ENCODE measurements at places on chromosomes 11 and 22.
A peak's percentile ranks its signal among the peaks of the same experiment; 100 is the strongest.

DNA sequence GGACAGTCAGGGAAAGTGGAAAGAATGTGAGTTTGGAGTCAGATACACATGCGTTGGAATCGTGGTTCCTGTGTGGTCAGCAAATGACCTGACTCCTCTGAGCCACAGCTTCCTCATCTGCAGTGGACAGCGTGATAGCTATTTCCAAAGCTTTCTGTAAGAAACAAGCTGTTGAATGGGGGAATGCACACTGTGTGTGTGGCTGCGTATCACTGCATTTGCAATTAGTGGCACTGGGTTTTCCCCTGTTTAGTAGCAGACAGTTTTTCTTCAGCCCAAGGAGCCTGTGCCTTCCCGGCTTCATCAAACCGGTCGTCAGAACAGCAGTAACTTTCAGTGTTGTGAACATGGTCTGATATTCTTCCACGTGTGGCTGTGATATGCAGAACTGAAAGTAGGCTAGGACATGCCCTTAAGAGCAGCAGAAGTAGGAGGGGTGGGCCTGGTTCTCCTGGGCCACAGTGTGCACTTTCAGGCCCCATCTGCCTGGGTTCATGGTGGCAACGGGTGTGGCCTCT is 121.5 kb downstream of the RRAS2 start:
- DNase-seq, result no peak

- DNase-seq, result no peak
These were observed 67.0 kb downstream of the OR5AK2 start for GRCh38 chr11:57055744-57056143.

GRCh38 chr11:113392236-113392921 is 4.8 kb downstream of the ANKK1 start:
- DNase-seq, result no peak

DNA sequence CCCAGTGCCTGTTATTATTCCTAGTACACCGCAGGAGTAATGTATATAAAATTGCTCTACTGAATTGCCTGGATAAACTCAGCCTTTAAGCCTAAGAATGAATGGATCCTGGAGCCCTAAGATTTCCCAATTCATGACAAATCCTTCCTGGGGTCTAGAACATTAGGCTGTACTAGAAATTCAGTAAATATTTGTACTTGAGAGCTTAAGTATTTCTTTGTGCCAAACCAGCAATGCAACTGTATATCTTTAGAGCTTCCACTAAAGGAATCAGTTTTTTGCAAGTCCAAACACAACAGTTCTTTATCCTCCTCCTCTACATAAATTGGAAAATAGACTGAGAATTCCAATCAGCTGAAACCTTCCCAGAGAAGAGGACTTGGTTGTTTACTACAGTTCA is 65.6 kb downstream of the FAM168A start:
- no peak for DNase-seq

- no peak for DNase-seq
These were observed 16.4 kb downstream of the CSNK2A3 start for GRCh38 chr11:11336664-11337063.

- DNase-seq, result no peak
These were observed 46.4 kb downstream of the RAB30 start for GRCh38 chr11:83025267-83025704.

GRCh38 chr11:12749442-12749841 is 75.2 kb downstream of the TEAD1 start:
- DNase-seq, result no peak

DNA sequence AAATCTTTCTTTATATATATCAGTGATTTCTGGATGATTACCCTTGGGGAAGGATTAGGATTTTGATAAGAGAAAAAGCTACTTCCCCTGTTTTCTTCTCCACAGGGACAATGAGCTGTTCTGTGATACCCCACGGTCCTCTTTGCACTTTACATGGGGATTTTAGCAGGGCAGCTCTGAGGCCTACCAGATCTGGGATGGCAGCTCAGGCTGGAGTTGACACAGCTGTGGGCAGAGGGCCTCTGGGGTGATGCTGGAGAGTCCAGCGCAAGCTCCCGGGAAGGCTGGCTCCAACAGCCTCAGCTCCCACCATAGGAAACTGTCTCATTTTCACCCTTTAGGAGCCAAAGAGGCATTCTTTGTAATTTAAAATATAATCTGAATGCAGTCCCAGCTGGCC is 383.8 kb upstream of the NARS2 start:
- no peak for DNase-seq

DNA sequence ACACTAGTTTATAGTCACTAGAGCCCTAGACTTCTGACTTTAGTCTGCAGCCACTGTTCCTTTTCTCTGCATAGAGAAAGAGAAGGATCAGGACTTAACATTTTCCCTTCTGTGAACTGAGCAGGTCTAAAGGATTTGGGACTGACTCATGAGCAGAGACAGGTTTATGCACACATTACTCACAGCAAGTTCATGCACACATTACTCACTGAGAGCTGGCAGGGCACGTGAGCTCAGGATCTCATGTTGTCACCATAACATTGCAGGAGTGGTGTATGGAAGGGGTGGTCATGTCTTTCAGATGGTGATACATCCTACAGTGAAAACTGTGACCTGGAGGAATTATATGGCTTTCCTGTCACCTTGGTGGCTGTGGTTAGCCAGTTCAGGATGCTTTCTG is 56.4 kb downstream of the CEP164 start:
- no peak for DNase-seq

DNA sequence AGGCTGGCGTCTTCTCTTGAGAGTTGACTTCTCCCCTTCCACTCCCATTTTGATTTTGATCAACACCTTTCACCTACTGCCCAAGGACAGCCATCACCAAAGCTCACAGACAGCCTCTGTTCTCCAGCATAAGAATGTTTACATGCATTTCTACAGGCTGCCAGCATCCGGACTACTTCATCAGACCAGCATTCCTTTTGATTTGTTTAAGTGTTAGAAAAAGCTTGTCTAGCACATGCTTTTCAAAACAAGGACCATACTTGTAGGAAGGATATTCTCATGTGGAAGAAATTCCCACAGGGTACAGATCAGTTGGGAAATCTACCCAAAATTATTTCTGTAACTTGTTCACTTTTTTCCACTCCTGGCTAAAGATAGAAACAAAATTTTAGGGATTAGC is 6.2 kb upstream of the KCNA4 start:
- no peak for DNase-seq

GRCh38 chr11:115535781-115536180 is 31.6 kb upstream of the CADM1 start:
- DNase-seq, result no peak

DNA sequence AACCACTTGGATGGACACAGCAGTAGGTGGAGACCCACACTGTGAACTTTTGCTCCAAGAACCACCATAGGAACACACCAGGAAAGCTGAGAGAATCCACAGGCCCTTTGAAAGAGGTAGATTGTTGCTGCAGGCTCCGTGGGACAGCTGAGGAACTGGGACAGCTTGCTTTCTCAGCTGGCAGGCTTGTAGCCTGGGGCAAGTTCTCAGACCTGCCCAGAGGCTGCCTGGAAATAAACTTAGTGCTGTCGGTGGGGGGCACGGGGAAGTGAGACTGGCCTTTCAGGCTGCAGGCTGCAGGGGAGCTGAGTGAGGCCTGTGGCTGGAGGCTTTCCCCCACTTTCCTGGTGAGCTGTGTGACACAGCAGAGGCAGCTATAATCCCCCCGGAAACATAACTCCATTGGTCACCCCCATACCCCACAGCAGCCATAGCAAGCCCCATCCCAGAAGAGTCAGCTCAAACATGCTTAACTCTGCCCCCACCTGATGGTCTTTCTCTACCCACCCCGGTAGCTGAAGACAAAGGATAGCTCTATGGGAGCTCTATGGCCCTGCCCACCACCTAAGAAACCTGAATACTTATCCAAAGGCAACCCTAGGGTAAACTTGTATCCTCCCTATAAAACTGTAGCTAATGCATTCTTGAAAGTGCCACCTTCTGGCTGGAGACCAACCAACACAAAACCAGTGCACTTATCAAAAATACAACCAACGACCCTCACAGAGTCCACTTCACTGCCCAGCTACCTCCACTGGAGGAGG is 21.4 kb upstream of the ACRV1 start:
- DNase-seq, result no peak

GRCh38 chr22:20279662-20280134 is 11.6 kb upstream of the RTN4R start:
- no peak for DNase-seq

DNA sequence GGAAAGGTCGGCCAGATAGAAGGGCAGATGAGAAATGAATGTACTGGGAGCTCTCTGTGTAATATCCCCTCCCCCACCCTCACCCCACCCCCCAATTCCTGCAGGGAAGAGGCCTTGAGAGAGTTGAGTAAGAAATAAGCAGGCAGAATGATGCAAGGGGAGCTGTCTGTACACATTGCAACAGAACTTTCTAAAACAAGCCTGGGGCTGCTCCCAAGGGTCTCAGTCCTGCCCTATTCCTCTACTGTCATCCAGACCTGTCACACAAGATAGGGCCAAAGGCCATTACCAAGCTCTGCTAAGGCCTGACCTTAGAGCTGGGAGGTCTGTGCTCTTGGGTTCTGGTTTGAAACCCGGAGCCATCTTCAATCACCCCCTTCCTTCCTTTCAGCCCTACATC is 5.7 kb upstream of the DGAT2 start:
- DNase-seq, result no peak

- peak; percentile 86 for DNase-seq
These were observed 5.3 kb downstream of the BIRC3 start for GRCh38 chr11:102322560-102322959.

- DNase-seq, result no peak
These were observed 8.9 kb downstream of the SCGB1A1 start for GRCh38 chr11:62427630-62428233.

- DNase-seq, result no peak
These were observed 21.0 kb upstream of the UVRAG start for GRCh38 chr11:75793966-75794365.

GRCh38 chr11:87423161-87423560 is 385.4 kb downstream of the TMEM135 start:
- no peak for DNase-seq

DNA sequence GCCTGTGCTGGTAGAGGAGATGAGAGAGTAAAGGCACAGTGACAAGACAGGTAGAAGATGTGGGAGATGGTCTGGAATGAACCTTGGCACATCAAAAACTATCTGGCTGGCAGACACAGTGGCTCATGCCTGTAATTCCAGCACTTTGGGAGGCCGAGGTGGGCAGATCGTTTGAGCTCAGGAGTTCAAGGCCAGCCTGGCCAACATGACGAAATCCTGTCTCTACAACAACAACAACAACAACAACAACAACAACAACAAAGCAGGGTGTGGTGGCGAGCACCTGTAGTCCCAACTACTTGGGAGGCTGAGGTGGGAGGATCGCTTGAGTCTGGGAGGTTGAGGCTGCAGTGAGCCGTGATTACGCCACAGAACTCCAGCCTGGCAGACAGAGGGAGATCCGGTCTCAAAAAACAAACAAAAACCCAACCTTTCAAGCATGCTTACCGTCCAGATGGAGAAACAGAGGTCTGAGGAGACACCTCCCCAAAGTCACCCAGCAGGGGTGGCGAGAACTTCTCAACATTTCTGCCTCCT is 11.8 kb downstream of the KCTD21 start:
- DNase-seq, result no peak

GRCh38 chr11:12434325-12434654 is 56.9 kb downstream of the PARVA start:
- no peak for DNase-seq

DNA sequence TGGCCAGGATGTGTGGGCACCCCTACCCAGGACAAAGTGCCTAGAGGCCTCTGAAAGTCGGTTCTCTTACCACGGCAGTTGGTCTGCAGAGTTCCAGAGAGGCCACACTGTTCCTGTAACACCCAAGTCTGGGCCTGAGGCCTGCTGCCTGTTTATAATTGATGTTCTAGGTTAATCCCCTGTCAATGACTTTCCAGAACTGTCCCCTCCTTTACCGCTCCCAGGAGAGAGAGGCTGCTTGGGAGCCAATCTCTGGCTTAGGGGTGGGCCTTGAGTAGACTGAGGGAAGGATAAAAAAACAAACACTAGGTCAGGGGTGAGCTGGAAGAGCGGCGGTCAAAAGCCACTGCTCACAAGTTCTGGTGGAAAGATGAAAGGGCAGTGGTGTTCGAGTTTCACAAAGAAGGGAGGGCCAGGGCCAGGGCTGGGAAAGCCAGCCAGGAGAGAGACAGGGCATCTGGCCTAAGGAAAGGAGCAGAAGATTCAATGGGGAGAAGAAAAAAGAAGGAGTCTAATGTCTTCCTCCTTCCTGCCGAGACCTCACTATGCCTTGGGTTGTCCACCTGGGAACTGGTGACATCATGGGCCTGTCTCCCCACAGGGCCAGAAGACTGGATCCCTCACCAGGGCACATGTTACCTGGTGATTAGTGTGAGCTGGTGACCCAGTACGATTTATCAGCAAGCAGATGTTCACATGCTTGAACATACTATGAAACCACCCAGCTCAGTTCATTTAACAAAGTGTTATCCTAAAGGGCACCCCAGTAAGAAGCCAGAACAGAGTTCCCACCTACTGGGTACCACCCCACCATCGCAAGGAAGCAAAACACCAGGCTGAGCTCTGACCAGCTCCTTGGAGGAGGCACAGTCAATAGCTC is 50.2 kb downstream of the PC start:
- no peak for DNase-seq

- no peak for DNase-seq
These were observed 51.7 kb downstream of the FLI1 start for GRCh38 chr11:128745311-128746136.

DNA sequence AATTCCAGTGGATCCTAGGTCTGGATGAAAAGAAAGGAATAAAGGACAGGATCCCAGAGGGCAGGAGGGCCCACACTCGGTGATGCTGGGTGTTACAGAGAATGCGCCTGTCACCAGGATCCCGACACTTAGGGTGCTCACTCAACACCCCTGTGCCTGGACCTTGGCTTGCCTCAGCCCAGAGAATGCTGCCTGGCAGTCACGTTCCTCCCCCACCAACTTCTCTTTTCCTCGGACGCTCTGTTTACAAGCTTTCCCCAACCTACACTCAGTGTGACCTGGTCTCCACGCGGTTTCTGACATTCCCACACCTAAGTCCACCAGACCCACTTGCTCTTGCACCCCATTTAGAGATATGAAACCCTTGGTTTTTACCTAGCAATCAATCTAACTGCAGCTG is 38.0 kb upstream of the ETS1 start:
- DNase-seq, result no peak

GRCh38 chr11:87368151-87368550 is 330.4 kb downstream of the TMEM135 start:
- DNase-seq, result no peak

GRCh38 chr11:35605706-35606105 is 12.6 kb upstream of the FJX1 start:
- no peak for DNase-seq

- no peak for DNase-seq
These were observed 17.2 kb downstream of the DCHS1 start for GRCh38 chr11:6638429-6638828.

- DNase-seq, result no peak
These were observed 139.2 kb downstream of the WNT11 start for GRCh38 chr11:76067099-76067498.
